CMK (cell line): ENCODE measurements at places on chromosomes 4 and X.

DNA sequence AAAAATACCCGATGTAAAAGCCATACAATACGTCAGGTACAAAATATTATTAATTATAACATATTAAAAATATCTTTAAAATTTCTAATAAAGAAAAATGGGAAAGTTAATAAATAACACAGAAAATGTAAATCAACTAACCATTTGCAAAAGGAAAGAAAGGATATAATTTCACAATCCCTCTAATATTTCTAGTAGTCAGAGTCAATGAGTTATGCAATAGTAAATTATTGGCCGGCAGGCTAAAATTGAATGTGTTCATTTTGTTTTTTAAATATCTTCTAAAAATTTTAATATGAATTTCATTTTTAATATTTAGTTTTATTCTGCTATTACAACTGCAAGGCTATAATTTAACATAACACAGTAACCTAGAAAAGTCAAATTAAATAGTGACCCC is 155.7 kb downstream of the FBXW7 start:
- DNase-seq = no peak

DNA sequence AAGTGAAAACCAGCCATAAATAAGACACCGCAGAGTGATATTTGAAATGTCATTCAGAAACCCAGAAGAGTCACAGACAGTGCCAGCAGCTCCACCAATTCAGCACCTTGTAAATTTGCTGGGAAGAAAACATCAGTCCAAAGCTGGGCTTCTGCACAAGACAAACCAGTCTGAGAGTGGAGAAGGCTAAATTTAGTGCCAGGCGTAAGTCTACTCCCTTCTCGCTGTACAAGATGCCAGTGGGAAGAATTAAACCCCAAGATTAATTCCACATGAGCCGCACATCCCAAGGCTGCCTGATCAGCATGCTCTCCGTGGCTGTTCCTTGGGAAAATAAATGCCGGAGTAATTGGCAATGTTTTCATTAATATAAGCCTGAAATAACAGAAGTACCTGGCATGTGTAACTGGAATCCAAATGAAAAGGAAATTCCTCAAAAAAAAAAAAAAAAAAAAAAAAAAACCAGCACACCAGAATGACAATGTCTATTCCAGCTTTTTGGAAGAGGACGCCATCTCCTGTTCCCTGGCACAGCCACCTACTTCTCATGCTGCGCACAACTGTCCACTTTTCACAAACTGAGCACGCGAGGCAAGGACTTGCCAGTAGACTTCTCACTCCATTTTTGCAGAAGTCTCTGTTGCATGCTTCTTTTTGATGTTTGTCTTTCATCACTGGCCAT is 95.5 kb downstream of the NSUN7 start:
- no peak for DNase-seq

DNA sequence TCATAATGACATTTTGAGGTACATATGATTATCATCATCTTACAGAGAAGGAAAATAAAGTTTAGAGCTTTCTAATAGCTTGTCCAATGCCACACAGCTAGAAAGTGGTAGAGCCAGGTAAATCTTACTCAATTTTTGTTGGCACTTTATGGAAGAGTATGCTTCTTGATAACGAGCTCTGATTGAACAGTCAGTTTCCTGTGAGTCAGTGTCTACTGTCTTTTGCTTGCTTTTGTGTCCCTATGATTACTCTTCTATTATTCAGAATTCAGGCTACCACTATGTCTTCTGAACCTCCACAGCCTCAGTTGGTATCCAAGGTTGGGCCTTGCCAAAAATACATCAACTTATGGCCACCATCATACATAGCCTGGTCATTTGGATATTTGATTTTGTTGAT is 2.6 kb downstream of the FAAH2 start:
- DNase-seq = no peak

DNA sequence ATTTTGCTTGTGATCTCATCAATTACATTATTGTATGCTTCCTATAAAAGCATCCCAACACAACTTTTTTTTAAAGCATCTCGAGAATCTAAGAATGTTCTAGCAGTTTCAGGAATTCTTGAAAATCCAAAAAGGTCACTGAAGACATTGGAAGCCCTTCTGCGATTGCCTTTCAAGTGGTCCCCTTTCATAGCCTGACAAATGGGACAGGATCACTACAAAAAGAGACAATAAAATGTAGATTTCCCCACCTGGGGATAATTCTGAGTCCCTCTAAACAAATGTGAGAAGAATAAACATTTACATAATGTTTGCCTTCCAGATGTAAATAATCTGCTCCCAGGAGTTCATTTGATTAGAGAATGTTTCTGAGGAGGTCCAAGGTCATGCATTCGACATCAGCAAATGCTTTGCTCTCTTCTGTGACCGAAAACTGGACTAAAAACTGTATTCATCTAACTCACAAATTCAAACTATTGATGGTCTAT is 116.0 kb downstream of the COL25A1 start:
- DNase-seq = no peak

DNA sequence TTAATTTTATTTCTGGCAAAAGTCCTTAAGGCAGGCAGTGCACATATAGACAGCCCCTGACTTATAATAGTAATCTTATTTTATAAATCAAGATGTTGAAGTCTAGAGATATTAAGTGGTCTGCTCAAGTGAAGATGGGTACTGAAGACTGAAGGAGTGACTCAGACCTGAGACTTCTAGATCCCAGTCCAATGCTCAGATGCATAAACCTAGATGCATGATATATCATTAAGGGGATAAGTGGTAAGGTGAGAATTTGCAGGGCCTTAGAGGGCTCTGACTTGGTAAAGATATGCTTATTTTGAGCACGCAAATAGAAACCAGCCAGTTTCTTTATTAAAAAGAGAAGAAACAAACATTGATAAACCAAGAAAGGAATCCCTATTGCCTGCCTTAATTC is 42.9 kb downstream of the SLC9A7 start:
- no peak for DNase-seq

DNA sequence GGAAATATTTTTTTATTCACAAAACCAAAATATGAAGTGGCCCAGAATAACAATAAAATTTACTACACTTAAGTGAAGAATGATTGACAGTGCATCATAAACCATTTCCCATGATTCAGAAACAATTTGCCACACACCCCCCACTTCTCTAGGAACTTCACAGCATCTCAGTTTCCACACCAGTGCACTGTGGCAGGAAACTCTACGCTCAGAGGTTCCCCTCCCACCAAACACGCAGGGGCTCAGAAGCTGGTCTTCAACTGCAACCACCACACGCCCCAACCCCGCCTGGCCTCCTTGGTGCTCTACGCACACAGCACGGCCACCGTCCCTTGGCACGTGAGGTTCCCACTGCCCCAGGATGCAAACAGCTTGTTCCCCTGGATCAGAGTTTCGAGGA is 63.7 kb downstream of the ZFYVE28 start:
- DNase-seq = no peak

GRCh38 chrX:15816886-15817285 is 26.6 kb downstream of the ZRSR2 start:
- no peak for DNase-seq

DNA sequence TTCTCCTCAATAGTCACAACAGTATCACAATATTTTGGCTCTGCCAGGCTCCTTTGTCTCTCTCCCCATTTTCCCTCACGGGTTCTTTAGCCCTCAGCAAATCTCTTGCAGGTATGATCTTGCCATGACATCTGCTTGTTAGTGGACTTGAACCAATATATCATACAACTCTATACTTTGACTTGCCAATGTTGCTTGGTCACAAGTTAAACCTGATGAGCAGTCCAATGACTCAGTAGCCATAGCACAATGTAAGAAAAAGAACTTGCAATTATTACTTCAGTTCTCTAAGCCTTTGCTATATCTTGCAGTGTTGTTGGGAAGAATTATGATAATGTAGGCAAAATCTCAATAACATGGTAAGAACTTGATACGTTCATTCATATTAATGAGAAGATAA is 174.6 kb upstream of the NRK start:
- DNase-seq = no peak

- DNase-seq = no peak
Measured at GRCh38 chr4:183746305-183747229, 87.5 kb downstream of the TRAPPC11 start.
